ENCODE measurements at places on chromosomes 2 and 18.

DNA sequence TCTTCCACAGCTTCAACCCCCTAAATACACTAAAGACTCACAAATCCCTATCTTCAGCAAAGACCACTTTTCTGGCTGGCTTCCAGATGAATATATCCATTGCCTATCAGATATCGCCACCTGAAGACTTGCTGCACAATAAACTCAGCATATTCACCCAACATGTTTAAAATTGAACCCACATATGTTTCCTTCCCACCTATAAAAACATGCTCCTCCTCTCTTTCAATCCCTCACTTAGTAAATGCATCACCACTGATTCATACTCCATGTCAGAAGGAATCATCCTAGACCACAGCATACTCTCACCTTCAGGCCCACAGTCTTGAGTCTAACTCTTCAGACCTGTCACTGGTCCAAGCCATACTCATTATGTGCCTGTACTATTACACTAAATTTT is 5.3 kb downstream of the SPC25 start:
- DNase-seq: no peak

GRCh38 chr2:68907920-68908253 is 36.7 kb upstream of the BMP10 start:
- DNase-seq: no peak

DNA sequence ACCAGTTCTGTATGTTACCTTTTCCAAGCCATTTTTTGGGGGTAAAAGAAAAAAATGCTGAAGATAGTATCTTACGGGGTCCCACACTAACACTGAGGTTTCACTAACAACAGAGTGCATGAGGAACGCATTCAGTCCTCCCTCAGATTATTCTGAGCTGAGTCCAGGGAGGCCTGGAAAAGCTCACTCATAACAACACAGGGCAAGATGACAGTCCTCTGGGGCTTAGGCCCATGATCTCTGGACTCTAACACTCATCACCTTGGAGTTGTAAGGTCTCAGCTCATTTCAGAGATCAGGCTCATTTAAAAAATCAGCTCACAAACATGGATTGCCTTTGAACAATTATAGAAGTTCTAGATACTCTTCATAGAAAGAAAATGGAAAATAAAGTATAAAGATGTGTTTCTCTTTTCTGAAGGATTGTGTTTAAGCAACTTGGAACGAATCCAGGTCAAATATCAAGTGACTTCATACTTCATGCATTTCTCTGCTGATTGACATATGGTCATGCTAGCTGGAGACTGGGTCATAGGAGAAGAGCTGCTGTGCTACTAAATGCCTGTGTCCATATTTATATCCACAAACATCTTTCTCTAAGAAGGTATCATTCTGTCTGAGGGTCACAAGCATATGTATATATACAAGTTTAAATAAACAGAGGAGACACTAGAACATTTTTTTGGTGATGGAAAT is 265.8 kb downstream of the ALK start:
- no peak for DNase-seq

DNA sequence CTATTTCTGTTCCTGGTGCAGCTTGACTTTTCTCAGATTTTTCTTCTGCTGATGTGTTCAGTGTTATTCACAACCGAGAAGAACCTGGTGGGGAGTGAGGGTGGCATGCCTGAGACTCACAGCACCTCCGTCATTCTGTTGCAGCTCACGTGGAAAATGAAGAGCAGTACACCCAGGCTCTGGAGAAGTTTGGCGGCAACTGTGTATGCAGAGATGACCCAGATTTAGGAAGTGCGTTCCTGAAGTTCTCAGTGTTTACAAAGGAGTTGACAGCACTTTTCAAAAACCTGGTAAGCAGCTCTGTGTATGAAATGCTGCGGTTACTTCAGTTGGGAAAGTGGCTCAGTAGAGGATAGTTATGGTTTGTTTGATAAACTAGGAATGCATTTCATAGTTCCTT is 90.5 kb downstream of the ASAP2 start:
- no peak for DNase-seq

DNA sequence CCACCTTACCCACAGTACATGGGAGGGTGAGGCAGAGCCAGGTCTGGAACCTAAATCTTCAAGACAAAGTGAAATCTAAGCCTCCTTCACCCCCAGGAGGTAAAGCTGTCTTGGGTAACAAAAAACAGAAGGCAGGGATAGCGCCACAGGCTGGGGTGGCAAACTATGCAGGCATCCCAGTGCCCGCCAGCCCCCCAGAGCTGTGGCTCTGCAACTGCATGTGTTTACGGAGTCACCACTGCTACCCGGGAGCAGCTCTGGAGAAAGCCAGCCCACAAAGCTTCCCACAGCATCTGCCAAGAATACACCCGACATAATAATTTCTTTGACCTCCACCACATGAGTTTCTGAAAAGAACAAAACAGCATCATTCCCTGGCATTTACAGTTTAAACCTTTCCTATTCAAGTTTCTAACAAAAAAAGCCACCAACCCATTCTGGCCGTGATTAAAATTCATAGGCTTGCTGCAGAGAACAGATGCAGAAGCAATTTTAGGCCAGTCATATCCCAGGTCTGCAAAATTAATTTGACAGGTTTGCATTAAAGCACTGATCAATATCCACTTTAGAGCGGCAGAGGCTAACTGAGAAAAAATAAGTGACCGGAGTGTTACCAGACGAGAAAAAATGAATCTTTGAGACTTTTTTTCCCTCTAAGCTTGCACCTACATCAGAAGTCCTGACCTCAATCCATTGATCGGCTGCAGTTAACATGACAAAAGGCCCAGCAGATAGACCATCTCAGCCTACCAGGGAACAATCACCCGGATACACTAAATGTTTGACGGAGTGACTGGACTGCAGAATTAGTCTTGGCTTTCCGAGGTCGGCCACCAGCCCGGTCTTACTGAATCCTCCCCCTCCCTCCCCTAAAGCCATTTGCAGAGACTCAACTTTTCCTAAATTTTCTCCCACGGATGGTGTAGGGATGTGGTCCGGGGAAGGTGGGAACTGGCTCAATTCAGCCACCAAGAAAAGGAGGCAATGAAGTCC is 309.6 kb upstream of the SKOR2 start:
- no peak for DNase-seq

Measured in NCI-H1105 (cell line).